ENCODE measurements at places on chromosomes 12 and 14.

GRCh38 chr14:103137689-103138300 is 14.5 kb downstream of the TNFAIP2 start:
- no peak for DNase-seq

DNA sequence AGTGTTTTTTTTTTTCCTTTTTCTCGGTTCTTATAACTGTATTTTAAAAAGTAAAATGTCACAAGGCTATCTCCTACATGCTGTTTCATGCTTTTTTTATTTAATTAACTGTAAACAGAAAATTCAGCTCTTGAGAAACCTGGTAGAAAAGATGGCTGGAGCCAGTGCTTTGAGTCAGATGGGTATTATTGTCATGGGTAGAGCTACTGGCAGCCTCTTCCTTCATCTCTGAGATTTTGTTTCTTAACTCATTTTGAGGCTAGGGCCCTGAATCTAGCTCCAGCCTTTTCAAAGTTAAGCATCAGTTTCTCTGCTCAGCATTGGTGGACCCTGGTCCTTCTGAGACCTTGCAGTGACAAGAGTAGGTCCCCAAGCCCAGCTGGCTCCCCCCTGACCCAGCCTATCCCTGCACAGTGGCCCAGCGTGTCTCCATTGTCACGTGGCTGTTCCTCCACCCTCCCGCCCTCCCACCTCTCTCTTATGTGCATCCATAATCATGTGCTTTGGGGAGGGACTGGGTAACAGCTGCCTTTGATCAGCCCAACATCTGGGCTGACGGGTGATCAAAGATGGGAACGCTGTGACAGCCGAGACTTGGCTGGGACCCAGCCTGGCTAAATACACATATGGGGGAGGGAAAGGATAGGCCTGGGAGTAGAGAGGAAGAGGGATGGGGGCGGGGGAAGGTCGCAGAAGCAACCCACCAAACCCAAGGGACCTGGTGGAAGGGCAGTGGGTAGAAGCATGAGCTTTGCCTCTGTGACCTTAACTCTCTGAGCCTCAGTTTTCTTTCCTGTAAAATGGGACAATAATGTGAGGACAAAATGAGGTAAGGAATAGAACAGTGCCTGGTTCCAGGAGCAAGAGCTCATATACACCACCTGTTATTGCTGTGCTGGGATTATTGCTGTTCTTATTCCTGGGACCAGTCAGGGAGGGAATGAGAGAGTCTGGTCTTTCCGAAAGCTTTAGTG is 24.4 kb upstream of the RBM19 start:
- no peak for DNase-seq

- DNase-seq = no peak
These were observed 76.0 kb downstream of the CHGA start for GRCh38 chr14:92998946-92999345.

DNA sequence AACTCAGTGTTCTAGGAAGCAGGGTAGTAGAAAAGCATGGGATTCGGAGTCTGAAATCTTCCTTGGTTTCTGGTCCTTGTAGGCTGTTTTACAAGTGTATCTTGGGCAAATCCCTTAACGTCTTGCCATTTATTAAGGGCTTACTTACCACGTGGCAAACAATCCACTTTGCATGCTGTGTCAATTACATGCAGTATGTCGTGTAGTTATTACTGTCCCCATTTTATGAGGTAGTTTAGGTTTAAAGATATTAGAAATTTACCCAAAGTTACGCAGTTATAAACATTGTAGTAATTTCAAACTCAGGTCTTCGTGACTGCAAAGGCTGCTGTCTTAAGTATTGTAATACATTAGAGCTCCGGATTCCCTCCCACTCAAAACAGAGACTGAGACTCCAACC is 1.5 kb upstream of the NOVA1 start:
- DNase-seq = no peak

DNA sequence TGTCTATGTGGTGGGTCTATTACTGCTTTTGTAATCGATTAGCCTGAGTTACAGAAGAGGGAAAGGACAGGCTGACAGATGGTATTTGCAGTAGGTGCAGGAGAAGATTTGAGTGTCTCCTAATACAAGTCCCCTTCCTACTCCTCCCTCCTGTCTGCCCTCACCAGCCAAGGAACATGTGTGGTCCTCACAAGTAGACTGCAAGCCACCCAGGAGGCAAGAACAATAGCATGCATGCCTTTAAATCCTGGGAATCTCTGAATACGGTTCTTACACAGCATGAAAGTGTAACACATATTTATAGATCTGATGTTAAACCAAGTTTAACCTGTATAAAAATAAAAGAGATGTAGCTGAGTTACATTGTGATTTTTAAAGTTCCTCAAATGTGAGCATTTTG is 117.0 kb downstream of the PTCSC3 start:
- no peak for DNase-seq

DNA sequence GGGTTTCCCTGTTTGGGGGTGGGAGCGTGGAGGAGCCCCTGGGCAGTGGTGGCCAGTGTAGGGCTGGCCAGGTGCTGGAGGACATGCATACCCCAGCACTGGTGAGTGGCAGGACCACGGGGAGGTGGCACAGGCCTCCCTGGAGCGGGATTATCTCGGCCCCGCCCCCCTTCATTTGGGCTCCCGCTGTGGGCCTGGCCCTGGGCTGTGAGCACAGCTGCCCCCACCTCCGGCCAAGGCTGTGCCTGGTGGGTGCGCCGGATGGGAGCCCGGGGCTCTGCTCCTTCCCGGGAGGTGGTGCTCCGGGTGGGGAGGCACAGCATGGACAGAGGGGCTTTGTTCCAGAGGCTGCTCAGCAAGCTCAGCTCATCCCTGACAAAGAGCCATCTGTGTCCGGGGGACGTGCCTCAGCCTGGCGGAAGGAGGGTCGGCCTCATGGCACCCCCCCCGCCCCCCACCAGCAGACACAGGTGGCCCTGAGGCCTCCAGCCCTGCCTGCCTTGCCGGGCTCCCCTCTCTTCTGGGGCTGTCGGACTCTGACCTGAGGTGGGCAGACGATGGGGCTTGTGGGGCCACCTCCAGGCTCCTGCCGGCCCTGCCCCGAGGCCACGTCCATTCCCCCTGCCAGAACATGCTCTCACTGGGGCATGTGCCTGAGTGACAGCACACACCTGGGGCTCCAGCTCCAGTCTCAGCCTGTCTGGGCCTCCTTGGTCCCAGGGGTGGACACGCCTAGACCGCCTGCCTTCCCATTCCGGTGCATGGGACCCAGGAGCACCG is 8.4 kb downstream of the TEDC1 start:
- DNase-seq = no peak

DNA sequence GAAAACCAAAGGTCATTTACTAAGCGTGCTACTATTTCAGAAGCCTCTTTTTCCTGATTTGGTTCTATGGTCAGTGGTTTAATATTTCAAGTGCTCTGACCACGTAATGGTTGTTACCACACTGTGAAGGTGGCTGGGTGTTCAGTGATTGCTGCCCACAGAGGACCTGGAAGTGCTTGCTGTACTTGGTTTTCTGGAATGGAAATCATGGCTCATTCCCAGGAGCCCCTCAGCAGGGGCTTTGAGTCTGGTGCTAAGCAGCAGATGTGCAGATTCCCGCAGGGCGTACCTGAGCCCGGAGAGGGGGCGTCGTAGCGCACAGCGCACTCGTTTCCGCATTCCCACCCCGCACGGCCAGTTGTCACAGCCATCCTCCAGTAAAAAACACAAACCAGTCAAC is 50.5 kb downstream of the TRAF3 start:
- no peak for DNase-seq

DNA sequence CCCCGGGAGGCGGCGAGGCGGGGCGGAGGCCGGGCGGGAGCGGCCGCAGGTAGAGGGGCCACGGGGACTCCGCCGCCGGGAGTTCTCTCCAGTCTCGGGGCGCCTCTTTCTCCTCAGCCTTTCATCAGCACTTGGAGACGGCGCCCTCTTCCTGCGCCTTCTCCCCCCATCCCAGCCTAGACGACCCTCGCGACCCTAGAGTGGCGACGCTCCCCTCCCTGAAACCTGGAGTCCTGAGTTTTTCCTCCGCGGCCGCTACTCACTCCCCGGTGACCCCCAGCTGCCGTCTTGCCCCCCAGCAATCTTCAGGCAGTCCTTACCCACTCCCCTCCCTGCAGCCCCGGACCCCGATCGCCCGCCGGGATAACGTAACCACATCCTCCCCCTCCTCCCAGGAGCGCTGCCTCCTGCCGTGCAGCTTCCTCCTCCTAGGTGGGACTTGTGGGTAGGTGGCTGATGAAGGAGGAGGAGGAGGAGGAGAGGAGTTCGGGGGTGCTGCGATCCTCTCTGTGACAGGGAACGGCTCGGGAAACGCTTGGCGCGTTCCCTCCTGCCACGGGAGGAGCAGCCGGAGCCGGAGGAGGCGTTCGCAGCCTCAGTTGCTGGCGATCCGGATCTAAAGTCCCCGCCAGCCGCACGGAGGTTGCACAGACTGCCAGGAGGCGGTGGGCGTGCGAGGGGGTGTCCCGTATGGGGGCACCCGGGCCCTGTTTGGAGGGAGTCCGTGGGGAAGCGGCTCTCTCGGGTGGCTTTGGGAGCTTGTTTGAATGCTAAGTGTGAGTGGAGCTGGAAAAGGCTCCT is 891 bp downstream of the PLEKHA5 start:
- no peak for DNase-seq

GRCh38 chr12:51847643-51848325 is 734 bp downstream of the FIGNL2 start:
- no peak for DNase-seq

DNA sequence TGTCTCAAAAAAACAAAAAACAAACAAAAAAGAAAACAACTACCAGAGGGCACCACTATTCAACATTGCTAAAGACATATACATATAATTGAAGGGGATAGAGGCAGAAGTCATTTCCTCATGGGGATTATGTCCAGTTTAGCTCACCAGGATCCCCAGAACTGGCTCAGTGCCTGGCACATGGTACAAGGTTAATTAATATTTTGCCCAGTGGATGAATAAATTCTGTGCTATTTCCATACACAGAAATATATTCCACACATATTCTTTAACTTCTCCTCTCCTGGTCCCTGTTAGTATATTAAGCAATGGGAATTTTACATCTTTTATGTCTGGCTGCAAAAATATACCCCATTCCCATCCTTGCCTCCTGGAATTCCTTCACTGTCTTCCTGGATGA is 6.7 kb downstream of the FOS start:
- no peak for DNase-seq

GRCh38 chr14:68958553-68958952 is 20.5 kb downstream of the ACTN1 start:
- no peak for DNase-seq

- no peak for DNase-seq
These were observed 70.0 kb upstream of the DICER1 start for GRCh38 chr14:95227279-95227860.

DNA sequence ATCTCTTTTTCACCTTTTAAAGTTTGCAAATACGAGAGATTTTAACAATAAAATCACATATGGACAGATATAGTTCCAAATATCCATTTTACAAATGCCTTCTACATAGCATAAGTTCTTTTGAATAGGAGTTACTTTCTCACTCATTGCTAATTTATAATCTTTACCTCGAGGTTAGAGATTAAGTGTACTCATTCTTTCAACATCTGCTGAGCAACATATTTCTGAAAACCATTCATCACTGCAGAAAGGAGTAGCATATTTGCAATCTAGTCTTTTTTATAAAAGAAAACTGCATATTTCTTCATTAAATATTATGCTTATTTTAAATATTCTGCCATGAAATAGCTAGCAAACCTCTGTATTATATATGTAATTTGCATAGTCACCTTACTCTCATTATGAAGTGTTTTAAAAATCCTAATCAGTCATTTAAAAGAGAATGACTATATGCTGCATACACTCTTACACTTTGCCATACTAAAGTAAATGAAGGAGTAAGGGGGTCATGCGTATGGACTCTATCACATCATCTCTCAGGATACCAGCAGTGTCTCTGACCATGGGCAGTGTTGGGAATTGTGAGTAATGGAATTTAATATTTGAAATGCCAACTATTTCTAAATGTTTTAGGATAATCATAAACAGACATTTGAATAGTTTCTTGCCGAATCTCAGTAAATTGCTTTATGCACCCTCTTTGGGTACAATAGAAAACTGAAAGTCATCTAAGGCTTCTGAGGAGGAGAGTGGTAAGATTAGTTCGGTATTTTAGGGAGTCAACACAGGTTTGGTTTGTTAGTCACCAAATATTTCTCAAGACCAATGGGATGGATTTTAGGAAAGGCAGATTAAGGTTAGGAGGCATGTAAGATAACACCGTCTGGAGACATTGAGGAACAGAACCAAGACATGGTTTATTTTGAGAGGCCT is 524.8 kb upstream of the ATP2B1 start:
- no peak for DNase-seq

DNA sequence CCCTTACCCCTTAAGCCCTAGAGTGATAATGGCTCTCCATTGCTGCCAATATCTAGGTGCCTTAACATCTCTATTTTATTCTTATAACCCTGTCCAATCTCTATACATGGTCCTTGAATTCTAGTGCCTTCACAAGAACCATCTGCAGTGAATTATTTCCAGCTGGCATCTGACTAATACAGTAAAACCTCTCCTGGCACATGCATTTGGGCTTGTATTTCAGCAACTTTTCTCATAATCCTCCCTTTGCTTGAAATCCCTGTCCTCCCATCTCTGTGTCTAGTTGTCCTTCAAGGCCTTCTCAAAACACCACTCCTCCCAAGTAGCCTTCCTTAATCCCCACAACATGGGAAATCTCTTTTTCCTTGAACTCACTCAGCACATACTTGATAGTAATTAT is 14.2 kb upstream of the HMGA2 start:
- no peak for DNase-seq

GRCh38 chr12:102197789-102198188 is at the start of gene PMCH:
Gene PMCH, minus strand, starts transcription at chr12:102197833. Its CDS starts 63 bp downstream, at chr12:102197770.
- DNase-seq = no peak

DNA sequence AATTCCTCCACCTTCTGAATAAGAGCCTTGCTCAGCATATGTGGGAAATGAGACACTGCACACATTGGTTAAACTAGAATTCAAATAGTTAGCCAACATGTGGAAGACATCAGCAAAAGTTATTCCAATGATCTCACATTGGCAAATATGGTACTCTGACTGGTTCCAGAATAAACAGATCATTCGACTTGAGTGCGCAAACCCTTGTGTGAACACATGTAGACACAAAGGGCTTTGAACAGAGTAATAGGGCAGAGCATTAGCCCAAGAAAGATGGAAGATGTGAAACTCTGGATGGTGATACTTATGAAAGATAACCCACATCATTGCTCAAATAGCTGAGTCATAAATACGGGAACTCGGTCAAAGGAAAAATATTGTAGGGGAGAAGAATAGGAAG is 1133.4 kb upstream of the SEL1L start:
- no peak for DNase-seq

DNA sequence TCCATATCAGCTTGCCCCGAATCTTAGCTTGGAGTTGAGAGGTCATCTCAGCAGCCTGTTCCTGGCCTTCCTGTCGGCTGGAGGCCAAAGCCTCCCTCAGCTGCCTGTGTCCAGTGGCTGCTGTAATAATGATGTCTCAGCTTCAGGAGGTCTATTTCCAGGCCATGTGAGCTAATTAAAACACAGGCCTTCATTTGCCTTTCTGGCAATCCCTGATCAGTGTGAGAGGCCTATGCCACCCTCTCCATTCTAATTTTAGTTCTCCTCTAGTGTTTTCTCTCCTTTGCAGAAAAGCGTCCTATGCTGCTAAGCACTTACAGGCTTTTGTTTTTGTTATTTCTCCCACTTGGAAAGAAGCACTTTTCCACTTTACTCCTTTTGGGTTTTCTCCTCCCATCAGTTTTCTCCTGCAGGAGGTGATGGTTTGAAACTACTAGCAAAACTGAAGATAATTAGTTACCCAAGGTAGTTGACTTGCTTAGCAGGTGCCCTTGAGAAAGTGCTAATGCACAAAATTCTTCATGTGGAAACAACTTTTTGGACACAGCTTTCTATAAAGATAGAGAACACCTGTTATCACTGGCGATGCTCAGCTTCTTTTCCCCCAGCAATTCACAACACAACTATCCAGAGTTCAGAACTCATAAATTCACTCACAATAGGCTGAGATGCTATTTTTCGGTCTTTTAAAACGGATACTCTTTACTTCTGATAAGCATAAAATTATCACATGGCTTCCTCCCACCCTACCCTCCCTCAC is 255.3 kb upstream of the GARIN6 start:
- DNase-seq = no peak

All from D721Med (cell line).